ENCODE measurements at places on chromosomes 5 and 9.

- no peak for DNase-seq
These were observed 25.3 kb upstream of the TLX3 start for GRCh38 chr5:171283753-171284152.

DNA sequence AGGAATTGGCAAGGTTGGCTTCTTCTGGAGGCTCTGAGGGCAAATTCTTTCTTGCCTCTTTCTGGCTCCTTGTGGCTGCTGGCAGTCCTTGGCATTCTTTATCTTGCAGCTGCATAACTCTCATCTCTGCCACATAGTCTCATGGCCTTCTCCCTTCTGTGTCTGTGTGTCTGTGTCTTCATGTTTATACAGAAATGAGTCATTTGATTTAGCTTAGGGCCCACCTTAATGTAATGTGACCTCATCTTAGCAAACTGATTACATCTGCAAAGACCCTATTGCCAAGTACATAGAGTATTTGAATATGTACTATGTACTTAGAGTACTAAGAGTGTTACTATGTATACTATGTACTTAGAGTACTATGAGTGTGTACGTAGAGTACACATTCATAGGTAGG is 122.5 kb downstream of the RFK start:
- no peak for DNase-seq

- DNase-seq, result no peak
These were observed 9.8 kb downstream of the INPP5E start for GRCh38 chr9:136429683-136430491.

GRCh38 chr5:179427676-179428056 is 82.4 kb upstream of the ADAMTS2 start:
- no peak for DNase-seq

- DNase-seq, result no peak
These were observed 518 bp downstream of the ERBIN start for GRCh38 chr5:65926893-65927292.

DNA sequence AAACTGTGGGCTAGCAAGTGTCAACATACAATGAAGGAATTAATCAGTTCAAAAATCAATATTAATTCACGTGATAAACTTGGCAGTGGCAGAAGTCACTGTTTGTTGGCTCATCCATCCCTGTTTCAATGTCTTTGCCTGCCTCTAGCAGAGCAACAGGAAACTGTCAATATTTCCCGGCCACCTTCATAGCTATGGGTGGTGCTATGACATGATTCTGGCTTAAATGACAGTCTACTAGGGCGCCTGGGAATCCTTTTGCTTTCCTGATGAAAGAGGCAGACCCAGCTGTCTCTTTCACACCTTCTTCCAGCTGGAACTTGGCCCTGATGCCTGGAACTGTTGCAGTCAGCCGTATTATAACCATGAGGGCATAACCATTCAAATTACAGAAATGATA is 72.1 kb upstream of the DNAH5 start:
- DNase-seq, result no peak

GRCh38 chr5:16975950-16976624 is 40.0 kb upstream of the MYO10 start:
- DNase-seq, result no peak

DNA sequence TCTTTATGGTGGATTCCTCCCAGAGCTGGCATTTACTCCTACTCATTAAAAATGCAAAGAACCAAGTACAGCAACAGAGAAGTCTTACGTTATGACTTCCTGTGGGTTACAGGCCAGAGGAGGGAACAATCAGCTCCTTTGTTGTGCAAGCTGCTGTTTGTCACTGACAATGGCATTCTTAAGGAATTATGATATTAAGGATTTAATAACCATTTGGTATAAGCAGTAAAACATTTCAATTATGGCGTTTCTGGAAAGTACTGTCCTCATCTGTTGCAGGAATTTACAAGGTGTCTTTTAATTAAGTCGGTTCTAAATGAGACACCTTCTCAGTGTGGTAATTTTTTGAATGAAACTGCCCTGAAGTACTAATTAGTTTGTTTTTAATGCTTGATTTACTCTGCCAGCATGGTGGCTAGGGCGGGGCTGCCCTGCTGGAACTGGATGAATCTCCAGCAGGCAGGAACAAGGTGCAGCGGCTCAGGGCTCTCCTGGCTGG is 49.1 kb upstream of the VDAC1 start:
- DNase-seq, result no peak

DNA sequence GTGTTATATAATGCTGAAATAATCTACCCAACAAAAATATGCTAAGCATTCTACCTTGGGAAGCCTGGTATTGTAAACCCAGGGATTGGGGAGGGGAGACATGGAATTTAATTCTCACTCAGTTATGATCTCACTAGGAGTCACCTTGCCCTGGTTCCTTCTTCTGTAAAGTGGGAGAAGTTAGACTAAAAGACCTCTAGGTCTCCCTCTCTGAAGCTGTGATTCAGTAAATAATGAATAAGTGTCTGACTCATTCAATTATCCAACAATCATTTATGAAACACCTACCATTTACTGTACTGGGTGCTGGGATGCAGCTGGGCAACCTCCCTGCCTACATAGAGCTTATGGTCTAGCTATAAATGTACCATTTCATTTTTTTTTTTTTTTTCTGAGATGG is 20.2 kb upstream of the SPARC start:
- DNase-seq, result no peak

DNA sequence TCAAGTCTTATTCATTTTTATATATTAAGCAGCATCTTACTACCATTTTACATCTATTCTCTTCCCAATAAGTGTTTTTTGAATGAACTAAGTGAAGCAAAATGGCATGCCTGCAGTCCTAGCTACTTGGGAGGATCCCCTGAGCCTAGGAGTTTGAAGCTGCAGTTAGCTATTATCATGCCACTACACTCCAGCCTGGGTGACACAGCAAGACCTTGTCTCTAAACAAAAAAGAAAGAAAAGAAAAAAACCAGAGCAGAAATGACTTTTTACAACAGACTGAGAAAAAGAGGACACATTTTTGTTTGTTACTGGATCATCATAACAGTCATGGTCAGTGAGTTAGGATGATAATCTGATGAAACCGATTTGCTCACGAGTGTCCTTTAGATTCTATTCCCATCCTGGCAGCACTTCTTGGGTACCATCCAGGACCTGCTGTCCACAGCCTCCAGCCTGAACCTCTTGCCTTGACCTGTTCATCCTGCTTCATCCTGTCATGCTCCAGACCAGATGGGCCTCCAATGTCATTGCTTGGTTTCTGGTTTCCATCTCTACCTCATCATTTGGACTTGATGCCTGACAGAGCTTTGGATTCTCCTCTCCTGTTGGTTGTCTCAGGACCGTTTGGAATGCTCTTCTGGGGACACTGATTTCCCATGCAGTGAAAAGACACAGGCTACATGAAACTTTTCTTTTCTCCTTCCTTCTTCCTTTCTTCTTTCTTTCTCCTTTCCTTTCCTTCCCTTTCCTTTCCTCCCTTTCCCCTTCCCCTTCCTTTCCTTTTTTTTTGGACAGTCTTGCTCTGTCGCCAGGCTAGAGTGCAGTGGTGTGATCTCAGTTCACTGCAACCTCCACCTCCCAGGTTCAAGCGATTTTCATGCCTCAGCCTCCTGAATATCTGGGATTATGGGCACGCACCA is 50.1 kb upstream of the GLRX start:
- DNase-seq, result no peak

GRCh38 chr9:74940600-74940999 is 12.1 kb downstream of the C9orf40 start:
- no peak for DNase-seq

GRCh38 chr5:14206028-14206725 is 63.0 kb downstream of the TRIO start:
- no peak for DNase-seq

- no peak for DNase-seq
These were observed 215.7 kb downstream of the GAS1 start for GRCh38 chr9:86731511-86732063.

DNA sequence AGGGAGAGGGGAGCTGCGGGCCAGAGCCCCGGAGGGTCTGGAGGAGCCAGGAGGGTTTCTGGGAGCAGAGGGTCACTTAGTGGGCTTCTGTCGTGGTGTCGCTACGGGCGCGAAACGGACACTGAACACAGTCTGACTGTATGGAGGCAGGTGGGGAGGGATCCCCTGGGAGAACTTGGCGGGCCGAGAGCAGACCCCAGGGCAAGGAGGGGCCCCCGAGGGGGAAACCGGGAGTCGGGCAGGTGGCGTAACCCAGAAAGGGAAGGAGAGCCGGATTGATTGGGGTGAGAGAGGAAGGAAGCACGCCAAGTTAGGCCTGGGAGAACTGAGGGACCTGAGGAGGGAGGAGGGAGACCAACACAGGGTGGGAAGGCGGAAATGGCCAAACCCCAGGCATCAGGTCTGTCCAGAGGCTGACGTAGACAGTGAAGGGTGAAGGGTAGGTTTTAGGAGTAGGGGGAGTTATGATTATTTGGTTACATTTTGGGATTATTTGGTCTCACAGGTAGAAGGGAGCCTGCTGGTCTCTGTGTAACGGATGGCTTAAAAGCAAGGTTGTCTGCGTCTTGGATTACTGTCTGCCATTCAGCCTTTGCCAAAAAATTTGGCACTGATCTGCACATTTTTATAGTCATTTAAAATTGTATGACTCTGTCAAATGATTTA is 3.3 kb upstream of the MSMP start:
- DNase-seq, result no peak

- DNase-seq, result no peak
These were observed 593.6 kb downstream of the BNC2 start for GRCh38 chr9:16276866-16277265.

DNA sequence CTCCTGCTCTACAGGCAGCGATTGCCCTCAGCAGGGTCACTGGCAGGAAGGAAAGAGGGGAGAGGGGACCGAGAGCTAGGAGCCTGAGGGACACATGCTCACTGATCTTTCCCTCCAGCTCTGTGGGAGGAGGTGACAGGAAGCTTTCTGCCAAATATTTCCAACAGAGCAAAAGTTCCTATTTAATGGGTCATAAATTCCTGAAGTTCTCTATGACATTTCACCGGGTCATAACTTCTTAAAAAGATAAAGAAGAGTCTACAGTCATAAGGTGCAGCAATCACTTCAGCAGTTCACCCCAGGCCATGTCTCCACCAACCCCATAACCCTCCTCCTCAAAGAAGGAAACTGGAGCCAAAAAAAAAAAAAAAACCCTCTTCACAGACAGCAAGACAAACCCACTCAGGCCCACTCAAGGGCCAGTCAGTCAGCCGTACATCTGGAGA is 481.1 kb downstream of the NR2F1-AS1 start:
- no peak for DNase-seq
